ENCODE measurements at places on chromosomes 4 and X.

DNA sequence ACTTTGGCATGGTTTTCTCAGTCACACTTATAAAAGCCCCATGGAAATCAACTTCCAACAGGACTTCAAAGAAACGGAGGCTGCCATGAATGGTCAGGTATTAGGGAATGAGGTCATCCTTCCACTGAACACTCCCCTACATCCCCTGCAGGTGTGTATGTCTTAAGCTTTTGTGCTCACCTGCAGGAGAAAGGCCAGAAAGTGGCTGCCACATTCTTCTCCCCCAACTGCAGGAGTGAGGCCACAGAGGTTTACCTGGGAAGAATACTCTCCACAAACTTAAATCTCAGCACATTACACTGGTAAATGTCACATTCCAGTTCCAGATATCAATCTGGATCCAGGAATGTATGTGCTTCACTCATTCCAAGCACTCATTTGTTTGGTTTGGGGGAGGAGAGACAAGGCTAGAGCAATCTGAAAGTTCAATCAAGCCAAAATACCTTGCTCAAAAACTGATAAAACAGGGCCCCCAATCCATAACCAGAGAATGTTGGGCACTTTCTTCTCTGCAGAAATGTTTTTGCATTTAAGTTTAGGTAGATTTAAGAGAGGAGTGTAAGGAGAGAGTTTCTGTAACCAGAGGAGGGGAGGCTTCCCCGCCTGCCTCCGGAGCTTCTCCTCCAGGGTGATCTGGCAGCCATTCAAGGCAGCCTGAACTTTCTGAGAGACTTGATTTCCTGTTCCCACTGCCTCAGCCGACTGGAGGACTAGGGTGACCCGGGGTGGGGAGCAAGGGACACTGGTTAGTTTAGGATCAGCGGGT lies 15.4 kb downstream of the FAM9C start:
- DNase-seq: no peak

DNA sequence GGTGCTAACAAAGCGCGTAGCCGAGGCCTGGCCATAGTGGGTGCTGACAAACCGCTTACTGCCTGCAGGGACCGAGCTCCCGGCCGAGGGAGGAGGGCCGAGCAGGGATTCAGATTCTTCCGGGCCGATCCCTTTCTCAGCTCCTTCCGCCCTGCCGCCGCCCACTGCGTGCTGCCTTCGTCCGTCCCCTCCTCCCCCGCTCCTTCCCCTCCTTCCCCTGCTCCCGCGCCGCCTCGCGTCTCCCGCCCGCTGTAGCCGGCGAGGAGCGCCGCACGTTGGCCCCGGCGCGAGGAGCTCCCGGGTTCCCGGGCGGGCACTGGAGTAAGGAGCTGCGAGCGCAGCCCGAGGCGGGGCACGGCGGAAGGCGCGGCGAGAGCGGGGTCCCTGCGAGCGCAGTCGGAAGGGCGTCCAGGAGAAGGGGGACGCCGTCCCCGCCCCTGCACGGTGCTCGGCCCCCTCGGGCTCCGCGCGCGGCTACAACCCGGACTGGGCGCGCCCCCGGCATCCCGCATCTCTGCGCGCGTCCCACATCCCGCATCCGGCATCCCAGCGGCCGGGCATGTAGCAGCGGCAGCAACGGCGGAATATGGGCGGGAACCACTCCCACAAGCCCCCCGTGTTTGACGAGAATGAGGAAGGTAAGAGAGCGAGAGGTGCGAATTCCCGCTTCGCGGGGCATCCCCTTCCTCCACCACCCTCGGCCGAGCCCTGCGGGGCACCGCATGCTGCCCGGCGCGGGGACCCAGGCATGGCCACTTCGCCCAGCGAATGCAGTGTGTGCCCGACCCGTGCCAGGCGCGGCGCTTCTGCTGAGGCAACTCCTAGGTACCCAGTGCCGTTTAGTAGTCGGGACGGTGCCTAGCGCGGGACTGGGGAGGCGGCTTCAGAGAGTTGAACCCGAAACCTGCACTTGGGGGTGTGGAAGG lies at the start of gene STK32B:
TSS of gene STK32B (plus strand) at position 203 of the 926 bp plus-strand sequence.
- no peak for DNase-seq

DNA sequence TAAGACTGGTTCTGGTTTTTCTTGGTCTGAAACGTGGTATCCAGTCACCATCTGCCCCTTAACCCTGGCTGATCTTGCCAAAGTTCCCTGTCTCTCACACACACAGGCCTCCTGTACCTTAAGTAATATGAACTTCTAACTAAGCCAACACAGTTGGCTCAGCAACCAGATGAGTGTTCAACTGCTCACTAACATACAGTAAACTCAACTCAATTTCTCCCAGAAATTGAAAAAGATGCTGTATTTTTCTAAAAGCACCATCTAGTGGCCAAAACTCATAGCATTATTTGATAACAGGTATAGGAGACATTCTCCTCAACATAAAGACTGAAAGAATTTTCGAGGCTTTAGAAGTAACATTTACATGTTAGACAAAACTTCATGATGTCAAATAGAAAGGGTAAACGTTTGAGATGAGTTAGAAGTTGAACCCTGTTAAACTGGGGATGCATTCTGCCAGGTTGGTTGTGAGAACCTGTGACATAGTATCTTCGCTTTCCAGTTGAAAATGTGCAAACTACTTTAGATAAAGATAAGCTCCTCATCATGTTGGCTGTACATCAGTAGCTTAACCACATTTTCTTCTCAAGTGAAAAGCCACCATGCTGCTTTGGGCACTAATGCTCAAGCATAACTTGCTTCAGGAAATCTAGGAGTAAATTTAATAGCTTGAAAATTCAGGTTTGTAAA lies 31.2 kb downstream of the CCNI start:
- no peak for DNase-seq

DNA sequence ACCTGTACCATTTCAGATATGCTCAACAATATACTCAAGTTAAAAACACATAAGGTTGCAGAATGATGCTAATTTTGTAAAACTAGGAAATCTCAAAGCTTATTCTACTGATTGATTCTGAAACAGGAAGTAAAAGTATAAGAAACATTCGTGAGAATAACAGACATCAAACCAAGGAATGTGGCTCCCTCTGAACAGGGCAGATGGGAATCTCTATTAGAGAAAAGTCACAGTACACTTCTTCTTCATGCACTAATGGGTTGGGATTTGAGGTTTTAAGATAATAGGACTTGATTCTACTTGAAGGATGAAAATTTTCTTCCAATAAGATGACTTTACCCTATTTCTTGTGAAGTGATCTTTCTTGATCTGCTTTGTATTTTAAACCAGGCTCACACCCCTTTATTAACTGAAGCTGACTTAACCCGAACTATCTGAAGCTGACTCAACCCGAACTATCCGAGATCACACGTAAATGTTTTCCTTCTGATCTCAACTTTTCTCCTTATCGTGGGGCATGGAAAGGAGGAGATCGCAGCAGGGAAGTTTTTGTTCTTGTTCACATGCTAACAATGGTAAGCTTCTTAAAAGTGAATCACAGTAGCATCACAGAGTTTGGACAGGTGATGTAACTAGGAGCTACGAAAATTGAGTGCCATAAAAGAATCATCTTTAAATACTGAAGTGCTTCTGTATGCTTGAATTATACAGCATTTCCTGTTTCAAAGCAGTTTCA lies 363.1 kb upstream of the ZFP42 start:
- no peak for DNase-seq

- DNase-seq: no peak
Measured at GRCh38 chrX:291411-291901, 10.3 kb downstream of the PLCXD1 start.

- DNase-seq: no peak
Measured at GRCh38 chrX:48998391-48998790, 3.7 kb downstream of the GRIPAP1 start.

DNA sequence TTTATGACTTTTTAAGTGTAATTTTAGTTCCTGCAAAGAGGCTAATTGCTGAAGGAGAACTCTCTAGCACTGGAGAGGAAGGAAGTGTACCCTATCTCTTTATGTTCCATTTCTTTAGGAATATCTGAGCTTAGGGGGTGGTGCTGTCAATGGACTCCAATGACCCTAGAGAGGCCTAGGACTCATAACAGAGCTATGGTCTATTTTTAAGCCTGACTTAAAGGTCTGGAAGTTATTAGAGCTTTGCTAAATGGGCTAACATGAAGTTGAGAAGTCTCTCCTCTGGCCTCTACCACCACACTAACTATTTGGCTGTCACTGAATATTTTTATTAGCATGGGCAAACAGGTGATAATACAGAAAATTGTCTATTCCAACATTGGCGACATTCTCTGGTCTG lies 152.2 kb downstream of the SPATA18 start:
- DNase-seq: no peak

- no peak for DNase-seq
Measured at GRCh38 chrX:19708683-19709082, 178.7 kb downstream of the SH3KBP1 start.

DNA sequence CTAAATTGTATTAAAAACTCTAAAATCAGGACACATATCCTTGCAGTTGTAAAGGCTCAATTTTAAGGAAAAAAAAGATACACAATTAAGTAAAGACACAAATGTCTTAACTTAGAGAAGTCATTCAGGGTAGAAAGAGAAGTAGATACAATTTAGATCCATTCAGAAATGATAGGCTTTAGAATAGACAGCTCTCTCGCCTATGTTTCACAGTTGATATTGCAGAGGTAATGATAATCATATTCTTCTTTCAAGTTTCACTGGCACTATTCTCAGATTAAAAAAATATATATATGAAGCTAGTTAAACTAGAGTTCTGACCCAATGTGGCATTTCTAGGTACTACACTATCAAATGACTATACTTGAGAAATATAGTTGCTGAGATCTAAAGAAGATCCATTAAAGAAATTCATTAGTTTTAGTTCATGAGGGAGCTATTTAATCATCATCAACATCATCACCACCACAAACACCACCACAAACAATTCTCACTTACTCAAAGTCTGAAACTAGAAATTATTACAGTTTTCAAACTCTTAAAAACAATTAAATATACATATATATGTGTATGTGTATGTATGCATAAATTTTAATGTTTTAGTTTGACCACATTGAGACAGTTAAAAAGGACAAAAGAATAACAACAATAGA lies 93.1 kb downstream of the ANTXR2 start:
- no peak for DNase-seq

GRCh38 chr4:13521047-13521446 lies 23.3 kb downstream of the NKX3-2 start:
- DNase-seq: no peak

GRCh38 chr4:7815981-7816380 lies 123.7 kb downstream of the AFAP1 start:
- no peak for DNase-seq

- DNase-seq: no peak
Measured at GRCh38 chr4:3121110-3121509, 46.6 kb downstream of the HTT start.

DNA sequence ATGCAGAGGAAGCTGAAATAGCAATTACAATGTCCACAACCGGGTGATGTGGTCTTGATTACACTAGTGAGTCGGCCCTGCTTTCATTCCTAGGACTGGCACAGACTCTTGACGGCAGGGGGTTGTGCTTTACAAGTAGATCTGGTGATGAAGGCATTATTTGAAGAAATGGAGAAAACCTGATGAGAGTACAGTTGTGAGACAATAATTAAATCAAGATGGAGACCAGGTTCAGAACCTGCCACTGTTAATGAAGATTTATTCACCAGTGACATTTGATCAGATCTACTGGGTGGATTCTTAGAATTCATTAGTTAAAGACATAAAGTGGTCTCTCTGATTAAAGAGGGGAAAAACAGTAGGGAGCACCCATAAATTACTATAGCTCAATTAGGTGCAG lies 747.2 kb downstream of the STPG2 start:
- no peak for DNase-seq

DNA sequence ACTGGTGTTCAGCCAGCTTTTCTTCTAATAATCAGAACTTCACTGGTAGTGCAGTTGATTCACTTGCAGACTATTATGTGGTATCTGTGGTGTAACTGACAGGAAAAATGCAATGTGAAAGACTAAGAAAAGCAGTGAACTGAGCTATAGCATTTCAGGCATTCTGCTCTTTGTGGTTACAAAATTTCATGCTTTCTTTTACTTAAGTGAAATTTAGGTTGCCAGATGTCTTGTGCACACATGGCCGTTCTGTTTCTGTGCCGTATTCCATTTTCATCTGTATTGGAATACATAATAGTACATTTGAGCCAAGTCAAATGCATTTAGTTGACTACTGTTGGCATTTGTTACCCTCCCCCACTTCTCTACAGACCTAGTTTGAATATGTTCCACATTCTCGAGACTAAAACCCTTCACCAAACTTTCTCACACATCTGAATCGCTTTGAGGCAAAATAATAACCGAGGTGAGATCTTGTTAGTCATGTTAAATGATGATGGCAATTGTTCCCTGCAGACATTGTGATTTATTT lies 8.2 kb downstream of the RTL3 start:
- no peak for DNase-seq

- DNase-seq: no peak
Measured at GRCh38 chr4:40455340-40455902, 120.3 kb downstream of the CHRNA9 start.

DNA sequence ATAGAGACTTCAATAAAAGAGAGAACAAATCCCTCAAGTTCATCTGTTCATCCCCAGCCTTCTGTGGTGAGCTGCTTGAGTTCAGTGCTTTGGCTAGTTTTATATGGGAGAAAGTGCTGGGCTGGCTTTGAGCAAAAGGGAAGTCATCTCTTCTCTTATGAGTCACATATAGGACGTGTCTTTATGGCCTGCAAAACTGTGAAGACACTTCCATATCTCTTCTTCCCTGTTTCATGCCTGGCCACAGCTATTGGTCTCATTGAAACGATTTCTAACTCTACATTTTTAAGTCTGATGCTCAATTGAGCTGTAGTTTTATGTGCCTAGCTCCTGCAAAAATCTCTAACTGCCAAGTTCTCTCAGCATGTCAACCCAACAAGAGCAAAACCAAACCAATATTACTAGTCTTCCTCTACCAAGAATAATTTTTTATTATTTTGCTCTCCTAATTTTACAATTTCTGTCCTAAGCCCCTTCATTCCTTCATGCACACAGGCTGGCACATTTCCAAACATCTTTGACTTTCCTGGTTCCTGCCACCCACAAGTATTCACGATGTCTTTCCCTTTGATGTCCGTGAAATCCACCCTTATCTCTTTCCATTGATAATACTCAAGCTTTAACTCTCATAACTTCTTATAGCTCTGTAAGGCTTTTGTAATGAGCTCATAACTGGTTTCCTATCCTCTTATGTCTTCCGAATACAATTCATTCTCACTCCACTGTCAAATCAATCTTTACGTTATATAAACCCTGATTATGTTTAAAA lies 165.3 kb downstream of the BTC start:
- DNase-seq: no peak

GRCh38 chr4:62262676-62263075 lies 1062.5 kb downstream of the ADGRL3 start:
- no peak for DNase-seq

- DNase-seq: no peak
Measured at GRCh38 chrX:124212622-124213021, 119.8 kb upstream of the TEX13D start.

- DNase-seq: no peak
Measured at GRCh38 chr4:147096667-147097604, 151.3 kb upstream of the TTC29 start.

DNA sequence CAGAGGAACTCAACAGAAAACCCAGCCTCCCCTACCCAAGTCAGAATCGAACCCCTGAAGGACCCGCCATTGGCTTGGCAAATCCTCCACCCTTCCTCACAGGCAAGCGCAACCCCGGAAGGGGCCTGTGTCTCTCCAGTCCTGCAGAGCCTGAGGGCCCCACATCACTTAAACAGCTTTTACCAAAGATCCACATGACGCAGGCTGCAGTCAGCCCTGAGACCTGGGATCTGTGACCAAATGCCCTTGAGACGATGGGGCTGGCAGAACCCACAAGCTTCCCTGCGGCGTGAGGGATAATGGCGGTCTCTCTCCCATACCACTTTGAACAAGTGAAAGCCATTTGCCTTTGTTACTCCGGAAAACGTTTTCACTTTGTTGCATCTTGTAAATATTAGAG lies 54.9 kb downstream of the ACOX3 start:
- DNase-seq: no peak

- no peak for DNase-seq
Measured at GRCh38 chr4:147328756-147329446, 152.0 kb upstream of the EDNRA start.
